Epithelial cell of proximal tubule (primary cell): ENCODE measurements at places on chromosomes 7 and 10.
A peak's percentile ranks its signal among the peaks of the same experiment; 100 is the strongest.

- no peak for DNase-seq
Observed at GRCh38 chr7:134552105-134552504, 3.2 kb downstream of the AKR1B15 start.

GRCh38 chr7:87448388-87448787 is 27.1 kb downstream of the ABCB4 start:
- DNase-seq, result no peak

- DNase-seq, result no peak
Observed at GRCh38 chr10:60422809-60423208, 33.1 kb upstream of the ANK3 start.

DNA sequence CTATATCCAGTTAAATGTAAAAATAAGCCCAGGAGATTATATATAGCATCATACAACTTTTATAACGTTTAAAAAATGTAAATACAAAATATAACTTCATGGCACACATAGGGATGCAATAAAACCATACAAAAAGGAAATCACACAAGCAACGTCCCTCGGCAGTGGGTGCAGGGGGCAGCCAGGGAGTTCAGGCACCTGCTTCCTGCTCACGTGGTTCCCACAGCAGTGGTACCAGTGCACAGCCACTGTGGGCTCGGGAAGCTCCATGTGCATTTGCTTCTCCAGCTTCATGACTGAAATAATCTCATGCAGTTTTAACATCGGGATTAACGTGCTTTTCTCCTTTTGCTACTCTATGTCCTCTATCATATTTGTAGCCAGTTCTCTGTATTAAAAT is 255.5 kb upstream of the CXCL12 start:
- DNase-seq, result no peak

GRCh38 chr7:136528329-136528728 is 340.1 kb upstream of the CHRM2 start:
- DNase-seq, result no peak

GRCh38 chr10:132142396-132143161 is 44.2 kb upstream of the DPYSL4 start:
- no peak for DNase-seq

DNA sequence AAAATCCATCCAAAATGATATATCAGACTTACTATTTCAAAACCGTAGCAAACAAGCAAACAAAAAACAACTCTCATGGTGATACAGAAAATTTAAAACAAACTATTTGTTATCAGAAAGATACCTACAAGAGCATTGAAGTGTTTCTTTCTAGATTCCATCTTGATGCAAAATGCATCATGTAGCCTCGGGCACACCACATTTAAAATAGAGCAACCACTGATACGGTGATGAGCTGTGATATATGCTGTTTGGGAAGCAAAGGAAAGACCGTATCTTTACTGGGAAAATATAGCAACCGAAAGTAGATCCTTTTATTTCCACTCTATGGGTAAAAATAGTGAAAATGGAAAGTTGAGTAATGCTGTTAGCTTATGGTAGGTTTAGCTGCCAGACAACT is 892.0 kb downstream of the GATA3 start:
- no peak for DNase-seq

GRCh38 chr10:92045641-92046106 is 122.1 kb downstream of the BTAF1 start:
- DNase-seq, result no peak

GRCh38 chr7:130486114-130486953 is 5.6 kb upstream of the MEST start:
- no peak for DNase-seq

DNA sequence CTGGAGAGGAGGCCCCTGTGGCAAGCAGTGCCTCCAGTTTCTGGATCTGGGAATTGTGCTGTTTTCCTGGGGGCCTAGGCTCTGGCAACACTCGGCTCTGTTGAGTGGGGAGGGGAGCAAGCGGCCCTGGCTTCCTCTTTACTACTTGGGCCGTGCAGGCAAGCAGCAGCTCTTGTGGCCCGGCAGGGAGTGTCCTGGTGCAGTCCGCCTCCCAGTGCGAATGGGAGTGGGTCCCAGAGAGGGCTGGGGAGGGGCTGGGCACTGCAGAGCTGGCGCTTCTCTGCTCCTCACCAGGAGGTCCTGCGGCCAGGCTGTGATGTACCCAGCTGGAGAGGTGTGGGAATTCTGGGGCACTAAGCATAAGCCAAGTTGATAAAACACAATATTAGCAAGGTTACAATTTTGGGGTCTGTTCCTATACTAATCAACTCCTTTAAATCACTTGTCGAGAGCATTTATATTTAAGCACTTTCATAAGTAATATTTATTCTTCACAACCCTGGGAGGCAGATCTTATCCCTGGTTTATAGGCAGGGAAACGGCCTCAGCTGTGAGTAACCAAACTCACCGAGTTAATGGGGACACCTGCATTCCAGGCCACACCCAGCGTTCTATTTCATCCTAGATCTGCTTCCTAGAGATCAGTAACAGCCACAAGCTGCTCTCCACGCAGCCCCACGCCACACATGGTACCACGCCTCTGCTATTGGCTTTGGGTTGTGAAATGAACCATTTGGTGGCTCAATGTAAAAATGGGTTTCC is 183.4 kb upstream of the PLXNA4 start:
- no peak for DNase-seq

DNA sequence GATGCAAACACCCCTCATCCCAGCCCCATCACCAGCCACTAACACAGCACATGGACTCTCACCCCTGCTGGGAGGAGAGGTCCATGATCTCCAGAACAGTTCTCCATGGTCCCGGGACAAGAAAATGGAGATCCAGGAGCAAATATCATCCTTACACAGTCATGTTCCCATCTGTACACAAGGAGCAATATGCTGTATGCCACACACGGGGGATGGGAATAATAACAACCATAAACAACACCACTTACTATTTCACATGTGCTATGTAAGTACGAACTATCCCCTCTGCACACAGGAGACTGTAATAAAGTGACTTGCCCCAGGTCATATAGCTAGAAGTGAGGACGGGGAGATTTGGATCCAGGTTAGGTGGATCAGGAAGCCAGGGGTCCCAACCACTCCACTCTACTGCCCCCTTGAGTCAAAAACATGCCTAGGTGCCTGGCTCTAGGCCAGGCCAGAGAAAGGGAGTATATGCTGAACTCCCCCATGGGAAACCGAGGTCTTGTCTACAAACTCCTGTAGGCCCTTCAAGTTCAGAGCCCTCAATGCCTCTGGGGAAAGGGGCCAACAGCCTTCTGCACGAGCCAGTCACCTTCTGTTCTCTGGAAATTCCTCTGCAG is 34.1 kb downstream of the LRRC20 start:
- DNase-seq, result no peak

GRCh38 chr7:70472601-70473237 is 659.2 kb upstream of the GALNT17 start:
- no peak for DNase-seq

DNA sequence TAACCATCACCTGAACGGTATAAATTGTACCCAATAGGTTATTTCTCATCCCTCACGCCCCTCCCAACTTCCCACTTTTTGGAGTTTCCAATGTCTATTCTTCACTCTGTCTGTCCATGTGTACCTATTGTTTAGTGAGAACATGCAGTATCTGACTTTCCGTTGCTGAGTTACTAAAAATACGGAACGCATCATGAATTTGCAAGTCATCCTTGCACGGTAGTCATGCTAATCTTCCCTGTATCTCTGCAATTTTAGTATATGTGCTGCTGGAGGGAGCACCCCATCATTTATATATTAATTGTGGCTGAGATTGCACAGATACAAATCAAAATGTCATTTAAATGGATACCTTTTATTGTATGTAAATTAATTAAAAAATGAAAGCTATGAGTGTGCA is 75.7 kb upstream of the SFMBT2 start:
- DNase-seq, result no peak

DNA sequence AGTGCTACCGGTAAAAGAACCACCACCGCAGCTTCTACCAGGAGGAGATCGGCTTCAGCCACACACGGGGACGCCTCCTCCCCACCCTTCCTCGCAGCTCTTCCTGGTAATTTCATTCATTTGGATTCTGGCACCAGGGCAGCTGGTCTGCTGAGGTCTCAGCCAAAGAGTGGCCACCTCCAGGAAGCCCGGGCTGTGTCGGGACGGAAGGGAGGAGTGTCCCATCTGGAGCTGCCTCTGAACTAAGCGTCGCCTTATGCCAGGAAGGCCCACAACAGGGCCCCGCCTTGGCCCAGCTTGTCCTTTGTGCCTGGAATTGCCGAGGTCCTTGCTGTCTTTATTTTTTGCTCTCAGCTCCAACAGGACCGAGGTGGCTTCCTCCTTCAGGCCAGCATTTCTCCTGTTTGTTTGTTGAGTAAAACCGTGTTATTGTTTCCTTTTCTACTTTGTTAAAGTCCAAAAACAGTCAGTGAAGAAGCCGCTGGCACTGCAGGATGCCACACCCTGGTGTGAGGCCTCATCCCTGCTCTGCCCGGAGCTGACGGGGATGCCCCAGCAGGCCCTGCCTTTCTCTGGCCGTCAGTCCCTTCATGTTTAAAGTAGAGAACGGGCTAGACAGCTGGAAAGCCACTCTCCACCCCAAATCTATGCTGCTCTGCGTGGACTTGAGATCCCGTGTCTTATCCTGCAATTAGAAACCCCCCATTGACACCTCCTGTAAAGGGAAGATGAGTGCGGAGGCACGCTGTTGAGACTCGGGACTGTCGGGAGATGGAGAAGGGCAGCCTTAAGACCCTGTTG is 24.5 kb upstream of the TTYH3 start:
- no peak for DNase-seq

DNA sequence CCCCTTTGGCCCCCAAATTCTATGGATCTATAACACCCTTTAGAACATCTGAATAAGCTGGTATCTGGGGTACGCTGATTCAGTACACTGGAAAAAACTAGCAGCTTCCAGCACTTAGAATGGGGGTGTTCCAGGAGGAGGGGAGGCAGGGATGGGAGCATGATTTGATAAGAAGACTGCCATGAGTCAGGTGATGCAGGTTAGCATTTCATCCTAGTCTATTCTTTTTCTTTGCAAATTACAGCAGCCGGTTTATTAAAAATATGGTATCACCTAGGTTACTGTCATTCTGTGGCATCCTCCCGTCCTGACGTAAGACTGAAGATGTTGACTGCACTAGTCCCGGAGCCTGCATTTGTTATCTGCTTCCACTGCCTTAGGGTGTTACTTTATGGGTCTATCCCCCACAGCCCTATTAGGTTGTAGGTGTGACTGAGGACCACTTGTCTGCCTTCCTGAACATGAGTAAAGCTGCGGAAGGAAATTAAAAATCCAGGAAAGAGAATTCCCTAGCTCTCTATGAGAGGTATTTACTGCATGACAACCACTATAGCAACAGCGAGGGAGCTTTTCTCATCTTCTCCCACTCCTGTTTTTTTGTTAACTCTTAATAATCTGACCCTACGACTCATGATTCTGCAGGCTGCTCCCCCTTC is 1.9 kb downstream of the HTR5A start:
- no peak for DNase-seq

GRCh38 chr10:74078037-74078436 is 72.6 kb downstream of the AP3M1 start:
- DNase-seq, result no peak

- no peak for DNase-seq
Observed at GRCh38 chr7:140677496-140677895, 4.8 kb downstream of the ADCK2 start.

DNA sequence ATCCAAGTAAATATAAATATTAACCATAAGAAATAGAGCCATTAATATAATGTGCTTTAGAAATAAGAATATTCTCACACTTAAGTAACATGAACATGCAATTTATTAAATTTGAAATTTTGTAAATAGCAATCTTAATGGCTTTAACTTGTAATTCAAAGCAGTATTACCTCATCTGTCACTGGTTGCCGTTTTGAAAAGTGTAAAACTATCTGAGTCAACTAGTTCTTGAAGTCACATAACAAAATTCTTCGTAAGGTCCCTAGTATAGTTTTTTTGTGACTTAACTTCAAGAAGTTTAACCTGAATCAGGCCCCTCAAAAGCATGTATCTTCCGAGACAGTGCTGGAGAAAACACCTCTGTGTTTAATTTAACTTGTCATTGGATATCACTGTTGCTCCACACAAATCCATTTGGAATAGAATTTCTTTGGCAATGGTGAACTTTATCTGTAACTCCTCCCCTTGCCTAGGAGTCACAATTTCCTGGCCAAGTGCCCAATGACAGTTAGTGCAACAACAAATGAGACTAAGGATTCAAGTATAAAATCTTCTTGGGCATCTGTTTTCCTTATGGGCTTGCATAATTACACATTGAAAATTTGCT is 47.1 kb downstream of the NT5C2 start:
- DNase-seq, result peak; percentile 36

- DNase-seq, result no peak
Observed at GRCh38 chr10:16848562-16849154, 31.4 kb upstream of the RSU1 start.

DNA sequence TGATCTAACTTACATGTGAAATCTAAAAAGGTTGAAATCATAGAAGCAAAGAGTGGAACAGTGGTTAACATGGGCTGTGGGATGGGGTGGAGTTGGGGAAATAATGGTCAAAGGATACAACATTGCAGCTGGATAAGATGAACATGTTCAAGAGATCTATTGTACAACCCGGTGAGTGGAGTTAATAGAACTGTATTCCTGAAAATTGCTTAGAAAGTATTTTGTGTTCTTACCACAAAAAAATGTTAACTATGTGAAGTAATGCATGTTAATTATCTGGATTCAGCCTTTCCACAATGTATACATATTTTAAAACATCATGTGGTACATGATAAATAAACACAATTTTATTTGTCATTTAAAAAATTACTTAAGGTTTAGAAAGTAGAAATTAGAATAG is 271.0 kb upstream of the LRRTM3 start:
- no peak for DNase-seq

DNA sequence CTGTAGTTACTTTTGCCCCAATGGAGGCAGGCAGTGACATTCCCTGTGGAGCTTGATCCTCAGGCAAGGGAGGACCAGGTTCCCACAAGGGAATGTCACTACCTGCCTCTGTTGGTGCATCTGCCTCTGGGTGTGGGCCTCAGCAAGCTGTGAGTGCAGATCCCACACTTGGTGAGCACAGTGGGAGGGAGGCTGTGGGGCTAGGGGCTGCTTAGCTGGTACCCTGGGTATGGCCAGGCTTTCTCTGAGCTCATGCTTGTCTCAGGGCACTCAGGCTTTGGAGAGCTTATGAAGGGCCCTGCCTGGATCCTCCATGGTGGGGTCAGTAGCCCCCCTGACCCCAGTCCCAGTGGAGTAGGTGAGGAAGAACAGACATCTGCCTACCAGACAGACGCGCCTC is 16.2 kb upstream of the ZNF488 start:
- no peak for DNase-seq

GRCh38 chr10:69348816-69349541 is 67.7 kb downstream of the TACR2 start:
- no peak for DNase-seq

- DNase-seq, result no peak
Observed at GRCh38 chr7:22358820-22359697, 2.1 kb upstream of the RAPGEF5 start.
